ENCODE measurements at places on chromosomes 1 and 21. TPM values are rescaled to one million over a fixed set of nuclear protein-coding genes. Genes with fewer than 3 reads are reported as not detected.

CD5L gene
- polyA plus RNA-seq, result not detected

FCRL5 gene
- 0.04 TPM for polyA plus RNA-seq

LCE3D gene
- 3.6 TPM for polyA plus RNA-seq

HSD3B2 gene
- not detected for polyA plus RNA-seq

C1orf141 gene
- not detected for polyA plus RNA-seq

ZBTB8OS gene
- 41.8 TPM for polyA plus RNA-seq

FAAP20 gene
- polyA plus RNA-seq, result 32.9 TPM

CDCA8 gene
- polyA plus RNA-seq, result 10.1 TPM

PEAR1 gene
- 1.7 TPM for polyA plus RNA-seq

SLC2A5 gene
- 3.6 TPM for polyA plus RNA-seq

FMO5 gene
- polyA plus RNA-seq, result 0.69 TPM

ZNF593OS gene
- 0.22 TPM for polyA plus RNA-seq
